Cortex of kidney (tissue), 1 donor: ENCODE measurements at places on chromosomes 3 and 15.

GRCh38 chr3:188279502-188280335, 125.8 kb downstream of the LPP start:
- DNase-seq: no peak

GRCh38 chr3:75951941-75952340, 166.6 kb upstream of the ZNF717 start:
- DNase-seq: no peak

DNA sequence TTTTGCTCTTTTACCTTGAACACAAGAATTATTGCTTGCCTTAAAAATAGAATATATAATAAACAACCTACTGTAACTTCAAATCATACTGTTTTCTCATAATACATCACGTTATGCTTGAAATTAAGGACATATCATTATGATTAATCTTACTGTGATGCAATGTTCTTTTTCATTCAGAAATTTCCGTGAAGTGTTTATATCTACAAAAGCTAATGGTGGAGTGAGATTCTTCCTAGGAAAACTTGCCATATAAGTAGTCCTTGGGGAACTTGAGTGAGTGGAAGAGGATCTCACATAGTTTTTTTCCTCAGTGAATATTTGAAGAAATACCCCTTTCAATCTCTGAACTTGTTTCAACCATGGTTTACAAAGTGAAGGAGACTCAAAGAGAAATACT, 498.7 kb upstream of the CBLB start:
- no peak for DNase-seq

DNA sequence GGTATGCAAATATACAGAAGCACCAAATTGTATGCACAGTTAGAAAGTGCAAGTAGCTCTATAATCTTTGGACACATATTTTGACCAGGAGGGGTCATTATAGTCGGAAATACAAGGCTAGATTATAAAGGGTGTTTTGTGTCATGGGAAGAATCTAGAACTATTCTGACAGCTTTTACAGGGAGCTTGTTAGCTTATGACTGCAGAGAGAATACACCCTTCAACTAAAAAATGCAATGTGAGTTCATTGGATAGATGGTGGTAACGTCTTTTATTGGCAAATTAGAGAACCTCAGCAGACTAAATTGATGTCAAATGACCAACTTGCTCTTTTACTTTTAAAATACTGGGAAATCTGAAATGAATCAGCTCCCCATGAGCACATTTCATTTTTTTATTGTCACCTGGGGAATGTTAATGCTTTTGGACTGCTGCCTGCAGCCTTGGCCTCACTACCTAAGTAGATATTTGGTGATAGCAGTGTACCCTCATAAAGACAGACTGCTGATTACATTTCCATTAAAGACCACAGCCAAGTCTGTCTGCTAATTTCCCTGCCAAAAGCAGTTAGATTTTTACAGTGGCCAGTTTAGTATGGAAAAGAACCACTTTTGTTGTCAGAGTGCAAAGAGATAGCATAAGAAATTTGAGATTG, 515.9 kb upstream of the DPPA4 start:
- no peak for DNase-seq

GRCh38 chr3:28139967-28140634, 101.3 kb upstream of the CMC1 start:
- DNase-seq: no peak

DNA sequence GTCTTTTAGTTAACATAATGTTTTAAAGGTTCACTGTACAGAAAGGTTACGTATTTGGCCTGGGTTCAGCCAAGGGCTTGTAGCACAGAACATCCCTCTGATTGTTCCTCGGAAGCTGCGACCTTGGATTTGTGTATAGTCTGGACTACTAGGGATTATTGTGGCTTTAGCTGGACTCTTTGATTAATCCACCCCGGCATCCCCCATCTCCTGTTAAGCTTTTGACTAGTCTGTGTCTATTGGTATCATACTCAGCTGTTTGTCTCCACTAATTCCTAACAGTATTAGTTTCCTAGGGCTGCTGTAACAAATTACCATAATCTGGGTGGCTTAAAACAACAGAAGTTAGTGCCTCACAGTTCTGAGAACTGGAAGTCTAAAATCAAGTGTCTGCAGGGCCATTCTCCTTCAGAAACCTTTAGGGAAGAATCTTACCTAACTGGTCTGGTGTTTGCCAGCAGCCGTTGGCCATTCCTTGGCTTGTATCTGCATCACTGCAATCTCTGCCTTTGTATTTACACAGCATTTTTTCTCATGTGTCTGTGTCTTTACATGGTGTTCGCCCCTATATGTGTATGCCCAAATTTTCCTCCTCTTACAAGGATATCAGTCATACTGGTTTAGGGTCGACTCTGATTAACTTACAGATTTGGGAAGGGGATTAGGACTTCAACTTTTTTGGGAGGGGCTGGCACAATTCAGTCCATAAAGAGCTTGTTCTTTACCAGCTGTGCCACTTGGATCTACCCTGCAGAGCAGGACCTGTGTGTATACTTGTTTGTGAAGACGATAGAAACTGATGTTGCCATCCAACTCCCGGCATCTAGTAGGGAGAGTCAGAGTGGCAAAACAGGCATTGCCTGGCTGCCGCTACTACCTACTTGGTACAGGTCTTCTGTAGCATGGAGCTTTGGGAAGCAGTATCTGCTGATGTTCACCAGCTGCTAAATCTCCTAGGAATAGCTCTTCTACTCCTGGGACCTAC, 117.8 kb downstream of the UBE2E2 start:
- DNase-seq: no peak

DNA sequence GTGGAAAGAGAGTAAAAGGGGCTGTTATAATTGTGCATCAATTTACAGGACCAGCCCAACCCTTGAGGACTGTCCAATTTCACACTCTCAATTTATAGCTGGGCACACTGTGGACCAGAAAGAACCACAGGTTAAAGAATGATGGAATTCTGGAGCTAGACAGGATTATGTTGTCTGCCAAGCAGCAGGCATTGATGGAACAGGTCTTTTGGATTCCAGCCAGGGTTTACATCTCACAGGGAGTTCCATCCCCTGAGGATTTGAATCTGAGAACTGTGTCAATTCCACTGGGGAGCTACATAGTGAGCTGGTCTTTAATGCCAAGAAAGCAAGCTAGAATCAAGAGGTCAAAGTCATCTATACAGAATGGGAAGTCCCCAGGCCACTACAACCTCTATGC, 389.5 kb upstream of the WNT5A start:
- no peak for DNase-seq

DNA sequence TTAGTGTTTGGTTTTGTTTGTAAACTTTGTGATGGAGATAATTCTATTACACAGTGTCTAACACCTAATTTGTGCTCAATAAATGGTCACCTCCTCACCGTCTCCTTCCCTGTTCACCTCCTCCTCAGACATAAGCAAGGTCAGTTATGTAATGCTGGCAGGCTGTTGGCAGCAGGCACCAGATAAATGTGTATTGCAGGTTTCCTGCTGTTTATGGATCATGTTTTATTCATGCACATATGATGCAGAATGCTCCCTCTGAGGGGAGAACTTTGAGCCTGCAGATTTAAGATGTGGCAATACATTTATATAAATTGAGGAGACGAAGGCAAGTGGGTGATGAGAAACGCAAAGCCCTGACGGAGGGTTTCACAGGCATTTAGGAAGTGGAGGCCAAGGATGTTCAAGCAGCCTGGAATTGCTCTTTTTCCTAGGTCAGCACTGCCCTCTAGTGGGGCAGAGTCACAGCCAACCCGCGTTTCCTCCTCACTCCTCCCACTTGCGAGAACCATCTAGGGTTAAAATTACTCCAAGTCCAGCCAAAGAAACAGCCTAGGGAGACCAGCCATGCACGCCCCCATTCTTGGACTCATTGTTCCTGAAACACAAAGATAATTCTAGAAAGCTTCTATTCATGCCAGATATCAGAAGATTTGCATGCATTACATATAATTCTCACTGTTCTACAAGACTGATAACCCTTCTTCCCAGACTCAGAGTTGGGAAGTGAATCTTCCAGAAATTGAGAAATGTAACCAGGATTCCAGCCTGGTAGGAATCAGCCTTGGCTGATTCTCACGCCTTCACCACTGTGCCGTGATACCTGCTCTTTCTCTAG, 228.7 kb downstream of the SLCO3A1 start:
- DNase-seq: no peak

DNA sequence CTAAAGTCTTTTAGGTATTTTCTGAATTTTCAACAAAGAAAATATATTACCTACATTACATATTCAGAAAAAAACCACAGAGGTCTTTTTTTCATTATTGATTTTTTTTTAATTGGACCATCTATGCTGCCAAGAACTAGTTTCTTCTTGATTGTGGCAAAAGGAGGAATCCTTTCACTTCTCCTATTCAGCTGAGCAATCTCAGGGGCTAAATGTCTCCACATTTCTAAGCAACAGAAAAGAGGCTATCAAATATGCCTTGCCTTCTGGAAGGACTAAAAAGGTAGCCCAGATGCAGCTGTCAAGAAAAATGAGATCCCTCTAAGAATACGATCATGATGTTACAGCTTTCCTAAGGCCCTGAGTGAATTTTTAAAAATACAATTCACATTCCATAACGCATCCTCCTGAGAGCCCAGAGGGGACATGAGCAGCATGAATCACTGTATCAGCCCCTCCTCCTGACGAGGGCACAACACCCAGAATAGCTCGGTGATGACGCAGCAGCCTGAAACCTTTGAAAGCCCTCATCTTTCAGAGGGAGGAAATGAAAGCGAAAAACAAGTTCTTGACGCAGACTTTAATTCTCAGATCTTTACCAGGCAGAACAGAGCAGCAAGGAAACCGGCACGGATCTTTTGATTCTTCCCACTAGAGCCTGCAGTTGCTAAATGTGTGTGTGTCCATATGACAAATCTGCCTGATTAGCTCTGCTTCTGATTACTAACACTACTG, 24.6 kb downstream of the RUBCN start:
- DNase-seq: no peak

- DNase-seq: no peak
These were observed 31.6 kb downstream of the GOLGA6L2 start for GRCh38 chr15:23415321-23415865.

GRCh38 chr3:72977060-72977808, 19.4 kb upstream of the PPP4R2 start:
- DNase-seq: no peak

DNA sequence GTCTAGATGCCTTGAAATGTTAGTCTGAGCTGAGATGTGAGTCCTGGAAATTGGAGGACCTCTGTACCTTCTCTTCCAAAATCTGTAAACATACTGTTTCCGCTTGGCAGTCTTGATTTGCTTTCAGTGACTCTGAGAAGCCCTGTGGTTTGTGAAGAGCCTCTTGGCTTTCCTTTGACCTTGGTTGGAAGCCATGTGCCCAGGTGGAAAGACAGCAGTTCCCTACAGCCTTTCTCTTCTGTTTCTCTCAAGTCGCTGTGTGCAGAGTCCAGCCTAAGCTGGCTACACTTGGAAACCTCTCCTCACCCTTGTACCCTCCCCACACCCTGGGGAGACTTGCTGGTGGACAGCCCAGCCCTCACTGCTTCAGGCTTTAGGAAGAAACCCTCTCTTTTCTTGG, 129.8 kb upstream of the CTDSPL start:
- no peak for DNase-seq

- DNase-seq: no peak
These were observed 3.8 kb downstream of the SKOR1 start for GRCh38 chr15:67828969-67829646.

- no peak for DNase-seq
These were observed at the start of gene SV2B for GRCh38 chr15:91099995-91100813. TSS of gene SV2B (plus strand) at chr15:91100257. CDS start at chr15:91226264, 126,007 bp downstream.

DNA sequence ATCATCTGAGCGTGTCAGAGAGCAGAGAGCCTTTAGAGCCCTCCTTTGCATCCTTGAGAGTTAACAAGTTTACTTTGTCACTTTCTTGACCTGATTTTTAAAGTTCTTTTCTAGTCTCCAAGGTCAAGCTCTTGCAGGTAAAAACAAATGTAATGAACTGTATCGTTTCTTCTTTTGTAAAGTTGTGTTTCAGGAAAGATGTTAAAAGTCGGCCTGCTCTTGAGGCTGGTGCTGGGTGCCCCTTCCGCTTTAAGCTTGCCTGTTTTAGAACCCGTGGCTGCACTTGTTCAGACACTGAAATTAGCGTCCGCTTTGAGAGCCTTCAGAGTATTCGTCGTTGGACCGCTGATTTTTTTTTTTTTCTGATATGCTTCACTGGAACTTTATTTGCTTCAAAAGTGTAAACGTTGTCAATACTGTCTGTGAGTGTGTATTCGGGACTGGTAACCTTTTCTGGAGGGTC, 52.6 kb upstream of the ULK4 start:
- DNase-seq: no peak

- DNase-seq: no peak
These were observed 5.1 kb upstream of the SLC25A38 start for GRCh38 chr3:39378088-39378487.

- DNase-seq: no peak
These were observed 9.8 kb downstream of the CTXND1 start for GRCh38 chr15:80242132-80242769.

DNA sequence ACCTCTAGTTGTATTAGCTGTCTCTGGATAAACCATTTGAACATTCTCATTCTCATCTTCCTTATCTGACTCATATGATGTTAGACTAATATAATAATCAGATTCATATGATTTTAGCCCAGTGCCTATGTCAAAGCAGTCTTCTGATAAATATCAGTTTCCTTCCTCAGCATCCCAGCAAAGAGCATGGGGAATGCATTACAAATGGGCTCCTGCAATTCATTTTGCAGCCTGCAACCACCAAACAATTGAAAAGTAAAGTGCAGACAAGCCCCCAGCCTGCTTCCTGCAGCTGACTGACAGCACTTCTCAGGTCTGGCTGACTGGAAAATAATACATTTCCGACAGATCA, 78.2 kb upstream of the STAC start:
- no peak for DNase-seq
